ENCODE measurements at places on chromosomes 5 and 9. TPM values are rescaled to one million over a fixed set of nuclear protein-coding genes. Genes with fewer than 3 reads are reported as not detected.
A peak's percentile ranks its signal among the peaks of the same experiment; 100 is the strongest.

DNA sequence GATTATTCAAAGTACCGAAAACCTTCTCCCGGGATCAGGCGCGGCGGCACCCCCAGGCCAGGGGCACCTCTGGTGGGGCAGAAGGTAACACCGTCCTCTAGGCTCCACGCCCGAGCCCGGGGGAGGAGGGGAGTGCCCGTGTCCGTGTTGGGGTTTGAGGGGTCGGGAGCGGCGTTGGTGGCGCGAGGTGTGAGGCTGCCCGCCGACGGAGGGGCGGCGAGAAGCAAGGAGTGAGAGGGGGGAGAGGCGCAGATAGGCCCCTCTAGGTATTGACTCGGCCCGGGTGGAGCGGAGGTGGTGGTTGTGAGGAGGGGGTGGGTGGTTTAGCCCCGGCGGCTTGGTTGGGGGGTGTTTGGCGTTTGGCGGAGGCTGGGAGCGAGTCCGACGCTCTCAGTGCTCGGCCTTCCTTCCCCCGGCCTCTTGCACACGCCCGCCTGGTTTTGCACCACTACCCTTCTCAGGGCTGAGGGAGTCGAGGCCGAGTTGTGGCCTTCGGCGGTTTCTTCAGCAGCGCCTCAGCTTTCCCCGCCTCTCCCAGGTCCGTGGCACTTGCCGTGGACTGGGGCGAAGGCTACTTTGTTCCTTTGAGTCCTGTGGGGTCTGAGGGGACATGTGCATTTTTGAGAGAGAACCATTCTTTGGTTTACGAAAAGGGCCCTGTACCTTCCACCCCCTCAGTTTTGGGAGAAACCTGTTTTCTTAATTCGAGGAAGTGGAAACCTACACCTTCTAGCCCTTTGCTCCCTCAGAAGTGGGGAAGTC is 450 bp downstream of the GPBP1 start:
- DNase-seq: peak; percentile 70

GRCh38 chr5:17381932-17382331 is 116.1 kb upstream of the TAF11L2 start:
- DNase-seq: no peak

DNA sequence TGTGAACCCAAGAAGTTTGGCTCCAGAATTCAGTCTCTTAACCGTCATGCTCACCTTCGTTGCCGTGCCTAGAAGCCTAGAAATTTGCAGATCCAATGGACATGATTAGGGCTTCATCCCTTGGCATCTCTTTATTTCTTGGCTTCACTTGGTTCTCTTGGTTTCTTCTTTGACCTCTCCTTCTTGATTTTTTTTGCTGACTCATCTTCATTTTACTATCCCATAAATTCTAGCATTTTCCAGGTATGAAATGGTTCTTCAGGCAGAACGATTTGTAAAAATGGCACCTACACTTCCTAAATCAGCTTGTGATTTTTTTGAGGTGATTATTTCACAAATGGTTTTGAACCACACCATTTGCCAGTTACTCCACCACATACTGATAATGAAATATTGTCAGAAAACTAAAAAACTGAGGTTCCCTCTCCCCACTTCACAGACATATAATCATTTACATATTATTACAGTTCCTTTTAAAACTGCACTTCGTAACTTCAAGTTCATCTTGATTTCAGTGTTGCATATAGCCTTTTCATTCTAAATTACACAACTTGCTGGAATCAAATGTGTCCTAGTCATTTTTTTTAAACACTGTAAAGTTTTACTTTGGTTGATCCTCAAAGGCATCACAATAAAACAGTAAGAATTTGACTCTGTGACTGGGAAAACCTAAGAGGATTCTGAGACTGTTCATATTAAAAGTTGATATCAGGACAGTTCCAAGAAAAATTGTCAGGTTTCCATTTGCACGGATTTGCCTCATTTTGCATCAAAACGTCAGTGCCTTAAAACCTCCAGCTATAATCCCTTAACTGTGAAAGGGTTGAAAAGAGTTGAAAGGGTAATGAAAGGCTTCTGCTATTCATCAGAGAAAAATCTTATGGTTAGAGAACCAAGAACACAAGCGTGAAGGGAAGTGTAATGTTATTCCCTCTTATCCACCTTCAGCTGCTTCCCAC is 8.9 kb upstream of the NREP start:
- no peak for DNase-seq

- DNase-seq: no peak
Measured at GRCh38 chr5:6601271-6601670, 31.6 kb downstream of the NSUN2 start.

DNA sequence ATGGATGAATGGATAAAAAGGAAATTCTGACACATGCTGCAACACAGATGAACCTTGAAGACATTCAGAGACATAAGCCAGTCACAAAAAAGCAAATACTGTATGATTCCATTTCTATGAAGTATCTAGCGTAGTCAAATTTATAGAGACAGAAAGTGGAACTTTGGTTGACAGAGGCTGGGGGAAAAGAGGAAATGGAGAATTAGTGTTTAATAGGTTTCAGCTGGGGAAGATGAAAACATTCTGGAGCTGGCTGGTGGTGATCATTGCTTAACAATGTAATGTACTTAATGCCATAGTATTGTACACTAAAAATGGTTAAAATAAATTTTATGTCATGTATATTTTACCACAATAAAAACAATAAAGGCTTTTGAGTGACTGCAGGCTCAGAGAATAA is 24.2 kb downstream of the PPIC start:
- peak; percentile 16 for DNase-seq

GRCh38 chr9:89774858-89775370 is 170.1 kb downstream of the GADD45G start:
- DNase-seq: no peak

DNA sequence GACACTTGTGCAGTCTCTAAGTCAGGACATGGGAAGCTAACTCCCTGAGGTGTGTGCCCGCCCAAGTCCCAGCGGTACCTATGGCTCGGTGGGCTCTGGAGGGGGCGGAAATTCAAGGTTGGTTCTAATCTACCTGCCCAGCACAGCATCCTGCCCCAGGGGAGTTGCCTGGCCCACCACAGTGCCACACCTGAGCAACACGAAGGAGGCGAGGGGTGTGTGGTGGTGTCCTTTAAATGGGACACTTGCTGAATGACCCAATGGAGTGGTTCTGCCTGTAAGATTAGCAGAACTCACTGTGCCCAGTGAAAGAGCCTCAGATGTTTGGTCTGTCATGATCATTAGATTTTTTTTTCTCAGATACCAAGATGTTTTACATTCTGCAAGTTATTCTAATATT is 70.7 kb upstream of the OTULINL start:
- no peak for DNase-seq

- DNase-seq: no peak
Measured at GRCh38 chr5:174084691-174085154, 39.2 kb downstream of the NSG2 start.

DNA sequence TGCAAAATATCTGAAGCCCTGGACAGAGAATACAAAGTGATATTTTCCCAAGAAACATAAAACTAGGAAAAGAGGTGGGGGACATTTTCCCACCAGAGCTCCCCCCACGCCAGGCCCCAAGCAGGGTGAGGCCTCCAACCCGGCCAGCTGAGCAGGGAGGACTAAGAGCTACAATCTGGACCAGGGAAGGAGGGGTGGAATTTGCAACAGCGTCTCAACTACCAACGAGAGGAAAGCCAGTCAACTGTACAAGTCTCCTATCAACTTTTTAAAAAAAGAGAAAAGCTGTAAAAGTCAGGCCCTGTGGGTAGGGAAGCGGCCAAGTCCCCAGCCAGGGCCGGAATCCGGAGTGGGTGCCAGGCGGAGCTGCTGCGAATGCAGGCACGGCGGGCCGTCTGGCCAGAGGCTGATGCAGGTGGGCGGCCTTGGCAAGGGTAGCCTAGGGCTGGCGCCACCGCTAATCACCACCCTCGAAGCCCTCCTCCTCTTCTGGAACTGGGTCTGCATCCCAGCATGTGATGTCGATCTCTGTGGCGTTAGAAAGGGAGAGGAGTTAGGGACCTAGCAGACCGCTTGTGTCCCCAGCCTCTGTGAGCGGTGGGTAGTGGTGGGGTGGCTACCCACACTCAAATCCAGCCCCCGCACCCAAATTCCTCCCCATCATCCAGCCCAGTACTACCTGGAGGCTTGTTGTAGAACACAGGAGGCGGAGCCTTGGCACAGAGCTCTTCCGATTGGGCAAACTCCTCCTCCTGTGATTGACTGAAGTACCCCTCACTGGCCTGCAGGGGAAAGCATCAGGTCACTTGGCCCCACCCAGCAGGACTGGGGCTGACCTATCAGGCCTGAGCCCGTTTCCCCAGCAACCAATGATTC is 10.6 kb downstream of the PRR7 start:
- DNase-seq: peak; percentile 99

GRCh38 chr9:75962662-75963036 is 72.2 kb downstream of the PCSK5 start:
- DNase-seq: no peak

GRCh38 chr5:157245476-157245875 is 20.4 kb upstream of the CYFIP2 start:
- DNase-seq: peak; percentile 66

DNA sequence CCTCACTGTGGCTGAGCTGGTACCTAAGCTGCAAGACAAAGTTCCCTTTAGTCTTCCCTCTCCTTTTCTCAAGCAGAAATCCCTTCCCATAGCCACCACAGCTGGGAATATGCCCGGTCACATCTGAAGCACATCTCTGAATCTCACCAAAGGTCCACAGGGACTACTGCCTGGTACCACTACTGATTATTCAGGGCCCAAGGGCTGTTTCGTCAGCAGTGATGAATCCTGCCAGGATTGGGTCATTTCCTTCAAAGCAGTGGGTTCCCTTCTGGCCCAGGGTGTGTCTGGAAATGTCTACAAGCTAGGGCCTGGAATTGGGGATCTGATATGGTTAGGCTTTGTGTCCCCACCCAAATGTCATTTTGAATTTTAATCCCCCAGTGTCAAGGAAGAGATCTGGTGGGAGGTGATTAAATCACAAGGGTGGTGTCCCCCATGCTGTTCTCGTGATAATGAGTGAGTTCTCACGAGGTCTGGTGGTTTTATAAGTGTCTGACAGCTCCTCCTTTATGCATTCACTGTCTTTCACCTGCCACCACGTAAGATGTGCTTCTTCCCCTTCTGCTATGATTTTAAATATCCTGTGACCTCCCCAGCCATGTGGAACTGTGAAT is 83.2 kb upstream of the FST start:
- peak; percentile 43 for DNase-seq

DNA sequence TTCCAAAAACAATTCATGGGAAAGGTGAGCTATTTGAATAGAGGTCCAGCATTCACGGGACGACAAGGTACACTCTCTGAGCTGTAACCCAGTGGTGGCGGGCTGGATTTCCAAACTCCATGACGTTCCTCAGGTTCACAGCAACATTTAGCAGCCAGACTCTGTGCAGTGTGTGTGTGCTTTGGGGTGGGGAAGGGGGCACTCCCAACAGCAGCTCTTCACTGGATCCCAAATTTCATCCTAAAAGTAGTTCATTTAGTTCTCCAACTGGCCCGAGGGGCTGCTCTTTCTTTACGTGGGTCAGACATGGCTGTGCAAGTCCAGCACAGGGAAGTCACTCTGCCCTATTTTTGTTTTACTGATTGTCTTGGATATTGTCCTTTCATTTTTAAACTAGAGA is 98.0 kb upstream of the IRX2 start:
- DNase-seq: no peak

DNA sequence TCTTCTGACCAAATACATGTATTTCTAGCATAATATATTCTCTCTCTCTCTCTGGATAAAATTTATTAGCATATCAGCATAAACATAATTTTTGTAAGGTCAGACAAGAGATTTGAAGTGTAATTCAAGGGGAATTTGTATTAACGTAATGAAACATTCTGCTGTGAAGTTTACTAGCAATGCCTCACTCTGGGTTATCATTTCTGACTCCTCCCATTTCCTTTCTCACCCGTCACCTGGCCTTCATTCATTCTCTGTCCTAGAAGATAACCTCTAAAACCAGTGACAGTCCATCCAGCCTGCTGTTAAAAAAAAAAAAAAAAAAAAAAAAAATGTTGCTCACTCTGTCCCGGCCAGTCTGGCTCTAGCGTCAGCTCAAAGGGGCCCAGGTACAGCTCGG is 27.1 kb downstream of the GRAMD2B start:
- DNase-seq: no peak

- DNase-seq: peak; percentile 96
Measured at GRCh38 chr9:132042324-132042723, 37.3 kb downstream of the MED27 start.

- DNase-seq: peak; percentile 91
Measured at GRCh38 chr5:172659909-172660628, 19.0 kb downstream of the NEURL1B start.

- no peak for DNase-seq
Measured at GRCh38 chr5:389197-389821, 53.7 kb upstream of the EXOC3 start.

DNA sequence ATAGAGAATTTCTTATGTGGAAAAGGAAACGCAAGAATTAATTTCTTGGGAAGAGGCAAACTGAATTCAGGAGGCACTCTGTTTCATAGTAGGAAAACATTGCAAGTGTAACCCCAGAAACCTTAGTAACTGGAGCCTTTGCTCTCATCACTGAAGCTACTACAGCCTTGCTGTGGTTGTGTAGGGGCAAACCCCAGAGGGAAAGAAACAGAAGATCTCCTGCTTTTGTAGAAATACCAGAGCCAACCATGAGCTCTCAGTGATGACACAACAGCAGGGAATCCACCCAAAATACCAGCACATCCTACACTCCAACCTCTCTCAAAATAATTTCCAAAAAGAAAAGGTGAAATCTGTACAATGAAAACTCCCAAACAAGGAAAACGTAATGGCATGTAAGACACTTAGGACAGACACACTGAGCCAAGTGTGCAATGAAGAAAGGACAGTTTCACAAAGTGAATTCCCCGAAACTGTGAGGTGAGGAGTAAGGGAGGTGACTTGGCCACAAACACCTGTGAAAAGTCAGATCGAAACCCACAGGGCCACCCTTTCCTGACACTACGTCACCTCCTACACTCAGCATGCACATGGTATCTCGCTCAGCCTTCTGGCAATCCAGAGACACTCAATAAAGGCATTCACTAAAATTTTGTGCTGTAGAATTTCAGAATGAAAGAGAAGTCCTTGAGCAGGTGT is 8.5 kb upstream of the ACSL6 start:
- DNase-seq: no peak

GRCh38 chr9:94993160-94993820 is 266.8 kb downstream of the AOPEP start:
- DNase-seq: no peak

DNA sequence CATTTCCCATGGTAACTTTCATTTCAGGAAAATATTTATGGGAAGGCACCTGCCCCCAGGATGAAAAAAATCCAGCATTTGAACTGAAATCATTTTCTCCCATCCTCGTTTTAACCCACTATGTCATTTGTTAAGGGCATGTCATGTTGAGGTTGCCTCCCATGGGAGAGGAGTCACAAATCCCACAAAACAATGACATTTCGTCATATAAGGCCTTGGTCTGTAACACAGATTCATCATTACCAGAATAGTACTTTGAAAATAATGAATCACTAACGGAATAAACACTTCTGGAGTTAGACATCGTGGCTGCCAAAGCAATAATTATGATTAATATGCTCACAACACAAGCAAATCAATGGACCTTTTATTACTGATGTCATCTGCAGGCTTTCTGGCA is 274.1 kb downstream of the NDUFS4 start:
- DNase-seq: no peak

TMEM174 gene
- polyA plus RNA-seq: not detected

PDE6A gene
- polyA plus RNA-seq: not detected

MRPS30 gene
- polyA plus RNA-seq: 30.9 TPM

FOXI1 gene
- polyA plus RNA-seq: not detected

GABBR2 gene
- polyA plus RNA-seq: 7.5 TPM

BSPRY gene
- polyA plus RNA-seq: not detected

ST8SIA4 gene
- not detected for polyA plus RNA-seq

IL9 gene
- not detected for polyA plus RNA-seq

LHX3 gene
- not detected for polyA plus RNA-seq

TMEM252 gene
- polyA plus RNA-seq: not detected
